ENCODE measurements at places on chromosomes 7 and 10.

DNA sequence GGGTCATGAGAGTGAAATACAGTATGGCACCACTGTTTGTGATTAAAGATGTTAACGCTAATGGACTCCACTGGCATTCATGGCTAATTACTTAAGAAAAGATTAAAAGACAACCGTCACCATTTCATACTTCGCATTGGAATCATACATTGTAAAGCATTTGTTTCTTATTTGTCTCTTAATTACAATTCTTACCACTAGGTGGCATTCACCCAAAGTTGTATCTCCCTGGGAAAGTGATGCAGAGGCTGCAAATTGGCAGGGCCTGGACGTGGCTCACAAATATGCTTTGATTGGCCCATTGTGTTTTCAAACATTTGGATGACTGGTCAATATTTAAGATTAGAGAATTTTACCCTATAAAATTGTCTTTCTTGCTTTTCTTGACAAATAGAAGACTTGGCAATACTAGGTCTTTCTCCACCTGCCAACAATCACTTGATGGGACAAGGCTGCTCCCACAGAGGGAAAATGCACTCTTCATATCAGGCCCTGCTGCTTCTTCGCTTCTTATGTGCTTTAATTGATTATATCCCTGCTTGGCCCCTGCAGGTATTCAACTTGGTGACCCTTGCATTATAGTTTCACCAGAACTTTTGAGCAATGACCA lies 72.1 kb upstream of the STARD3NL start:
- DNase-seq = no peak

DNA sequence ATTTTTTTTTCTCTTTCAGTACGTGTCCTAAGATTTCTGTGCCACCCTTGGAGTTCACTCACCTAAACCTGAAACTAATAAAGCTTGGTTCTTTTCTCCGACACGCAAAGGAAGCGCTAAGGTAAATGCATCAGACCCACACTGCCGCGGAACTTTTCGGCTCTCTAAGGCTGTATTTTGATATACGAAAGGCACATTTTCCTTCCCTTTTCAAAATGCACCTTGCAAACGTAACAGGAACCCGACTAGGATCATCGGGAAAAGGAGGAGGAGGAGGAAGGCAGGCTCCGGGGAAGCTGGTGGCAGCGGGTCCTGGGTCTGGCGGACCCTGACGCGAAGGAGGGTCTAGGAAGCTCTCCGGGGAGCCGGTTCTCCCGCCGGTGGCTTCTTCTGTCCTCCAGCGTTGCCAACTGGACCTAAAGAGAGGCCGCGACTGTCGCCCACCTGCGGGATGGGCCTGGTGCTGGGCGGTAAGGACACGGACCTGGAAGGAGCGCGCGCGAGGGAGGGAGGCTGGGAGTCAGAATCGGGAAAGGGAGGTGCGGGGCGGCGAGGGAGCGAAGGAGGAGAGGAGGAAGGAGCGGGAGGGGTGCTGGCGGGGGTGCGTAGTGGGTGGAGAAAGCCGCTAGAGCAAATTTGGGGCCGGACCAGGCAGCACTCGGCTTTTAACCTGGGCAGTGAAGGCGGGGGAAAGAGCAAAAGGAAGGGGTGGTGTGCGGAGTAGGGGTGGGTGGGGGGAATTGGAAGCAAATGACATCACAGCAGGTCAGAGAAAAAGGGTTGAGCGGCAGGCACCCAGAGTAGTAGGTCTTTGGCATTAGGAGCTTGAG lies at the start of gene CFTR:
Gene CFTR (plus strand): TSS at position 801 of the 830 bp plus-strand sequence. CDS start 70 bp downstream, outside the sequence.
- no peak for DNase-seq

DNA sequence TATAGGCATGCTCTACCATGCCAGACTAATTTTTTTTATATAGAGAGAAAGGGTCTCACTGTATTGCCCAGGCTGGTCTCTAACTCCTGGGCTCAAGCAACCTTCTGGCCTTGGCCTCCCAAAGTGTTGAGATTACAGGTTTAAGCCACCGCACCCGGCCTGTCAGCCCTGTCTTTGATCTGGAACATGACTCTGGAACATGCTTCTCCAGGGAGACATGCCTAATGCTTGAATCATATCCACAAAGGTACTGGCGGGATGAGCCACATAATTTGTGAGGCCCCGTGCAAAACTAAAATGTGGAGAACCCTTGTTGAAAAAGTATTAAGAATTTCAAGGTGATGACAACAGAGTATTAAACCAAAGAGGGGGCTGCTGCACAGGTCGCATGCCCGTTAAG lies 282.8 kb downstream of the ARHGAP12 start:
- DNase-seq = no peak

- DNase-seq = no peak
Observed at GRCh38 chr7:7696458-7697119, 21.8 kb downstream of the RPA3 start.

- no peak for DNase-seq
Observed at GRCh38 chr10:13924040-13924725, 337.4 kb downstream of the PRPF18 start.

- DNase-seq = no peak
Observed at GRCh38 chr10:104099269-104099668, 13.6 kb upstream of the COL17A1 start.

GRCh38 chr7:33979300-33979806 lies 74.0 kb downstream of the BMPER start:
- DNase-seq = no peak

DNA sequence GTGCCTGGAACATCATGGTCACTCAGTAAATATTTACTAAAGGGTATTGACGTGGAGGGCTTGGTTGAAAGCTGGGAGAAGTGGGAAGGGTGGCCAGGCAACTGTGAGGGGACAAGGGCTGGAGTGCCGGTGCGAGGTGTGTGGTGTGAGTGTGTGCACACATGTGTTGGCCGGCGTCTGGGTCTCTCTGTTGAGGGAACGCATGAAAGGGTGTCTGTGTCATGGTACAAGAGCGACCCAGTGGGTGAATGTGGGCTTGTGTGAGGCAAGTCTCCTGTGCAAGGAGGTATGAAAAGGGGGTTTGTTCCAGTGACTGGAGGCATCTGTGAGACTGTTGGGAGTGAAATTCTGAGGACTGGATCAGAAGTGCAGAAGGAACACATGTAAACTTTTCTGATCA lies 29.4 kb upstream of the UCMA start:
- DNase-seq = no peak

- DNase-seq = no peak
Observed at GRCh38 chr10:89078724-89079672, 88.4 kb downstream of the FAS start.

DNA sequence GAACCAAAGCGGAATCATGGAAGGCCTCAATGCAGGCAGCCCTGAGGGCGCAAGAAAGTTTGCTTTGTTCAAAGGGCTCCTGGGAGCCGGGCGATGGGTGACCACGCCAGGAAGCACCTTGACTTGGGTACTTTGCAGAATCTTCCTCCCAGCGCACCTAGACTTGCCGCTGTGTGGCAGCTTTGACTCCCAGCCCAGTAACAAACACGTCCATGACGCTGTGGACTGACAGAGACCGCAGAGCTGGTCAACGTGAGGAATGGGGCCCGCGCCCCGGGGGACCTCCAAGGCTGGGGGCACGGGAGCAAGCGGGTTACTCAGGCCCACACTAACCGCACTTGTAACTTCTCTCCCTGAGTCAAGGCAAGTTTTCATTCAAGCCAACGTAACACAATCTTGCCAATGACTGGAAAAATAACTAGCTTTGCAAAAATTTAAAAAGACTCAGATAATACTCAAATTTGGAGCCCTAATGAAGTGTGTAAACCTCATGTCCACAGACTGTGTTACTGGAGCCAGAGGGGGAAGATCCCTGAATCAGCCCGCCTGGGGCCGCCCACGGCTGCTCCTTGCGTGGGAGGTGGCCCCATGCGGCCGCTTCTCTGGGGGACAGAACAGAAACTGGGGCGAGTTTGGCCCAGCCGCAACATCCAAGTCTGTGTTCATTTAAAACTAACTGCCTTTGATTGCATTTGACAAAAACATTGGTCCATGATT lies 130.8 kb downstream of the DNAJB6 start:
- DNase-seq = no peak

- DNase-seq = no peak
Observed at GRCh38 chr7:20176578-20177242, 40.5 kb downstream of the MACC1 start.

- no peak for DNase-seq
Observed at GRCh38 chr10:89563861-89564478, 28.6 kb upstream of the SLC16A12 start.

DNA sequence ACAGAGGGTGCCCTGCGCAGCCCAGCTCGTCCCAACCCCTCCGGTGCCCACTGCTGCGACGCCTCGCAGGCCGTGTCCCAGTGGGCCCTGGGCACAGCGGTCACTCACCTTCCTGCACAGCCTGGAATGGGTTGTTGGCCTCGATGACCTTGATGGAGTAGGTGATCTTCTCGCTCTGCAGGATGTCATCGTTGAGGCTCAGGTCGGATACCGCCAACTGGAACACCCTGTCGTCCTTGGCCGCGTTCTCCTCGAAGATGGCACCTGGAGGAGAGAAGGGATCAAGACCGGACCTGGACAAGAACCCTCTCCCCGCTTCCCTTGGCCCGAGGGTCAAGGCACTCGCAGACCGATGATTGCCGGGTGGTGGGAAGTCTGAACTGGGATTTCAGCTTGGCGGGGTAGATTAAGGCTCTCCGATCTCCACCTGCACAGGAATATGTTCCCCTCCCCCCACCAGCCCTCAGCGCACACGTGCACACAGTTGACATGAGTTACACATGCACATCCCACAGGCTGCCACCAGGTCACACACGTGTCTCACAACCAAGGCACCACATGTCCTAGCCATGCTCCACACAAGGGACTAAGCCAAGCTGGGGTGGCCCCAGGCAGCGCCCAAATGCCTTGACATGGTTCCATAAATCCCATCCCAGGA lies 2.6 kb downstream of the GRID1 start:
- no peak for DNase-seq

DNA sequence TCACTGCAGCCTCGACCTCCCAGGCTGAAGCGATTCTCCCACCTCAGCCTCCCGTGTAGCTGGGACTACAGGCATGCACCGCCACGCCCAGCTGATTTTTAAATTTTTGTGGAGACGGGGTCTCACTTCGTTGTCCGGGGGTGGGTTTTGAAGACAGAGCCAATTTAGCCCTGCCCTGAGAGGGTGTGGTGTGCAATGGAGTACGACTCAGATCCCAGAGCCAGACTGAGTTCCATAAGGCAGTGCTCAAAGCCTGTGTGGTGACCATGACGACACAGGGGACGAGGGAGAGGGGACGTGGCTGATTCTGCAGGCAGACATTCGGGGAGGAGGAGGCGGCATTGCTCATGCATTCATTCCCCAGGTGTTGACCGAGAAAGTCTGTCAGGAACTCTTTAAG lies 72.1 kb downstream of the ZMIZ1 start:
- DNase-seq = no peak

DNA sequence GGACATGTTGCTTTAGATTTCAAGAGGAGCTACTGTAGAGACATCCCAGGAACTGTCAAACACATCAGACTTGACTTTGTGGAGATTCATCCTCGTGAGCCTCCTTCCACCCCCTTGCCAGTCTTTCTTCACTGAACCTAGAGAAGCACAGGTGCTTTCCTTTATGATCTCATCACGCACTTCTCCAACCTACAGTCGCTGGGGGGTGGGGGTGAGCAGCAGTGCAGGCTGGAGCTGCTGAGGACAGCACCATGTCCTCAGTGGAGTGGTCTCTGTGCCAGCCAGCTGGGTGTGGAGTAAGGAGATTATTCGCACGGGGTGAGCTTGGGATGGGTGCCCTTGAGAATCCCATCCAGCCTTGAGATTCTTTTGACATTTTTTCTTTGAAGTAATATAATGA lies 88.1 kb downstream of the VOPP1 start:
- DNase-seq = no peak

DNA sequence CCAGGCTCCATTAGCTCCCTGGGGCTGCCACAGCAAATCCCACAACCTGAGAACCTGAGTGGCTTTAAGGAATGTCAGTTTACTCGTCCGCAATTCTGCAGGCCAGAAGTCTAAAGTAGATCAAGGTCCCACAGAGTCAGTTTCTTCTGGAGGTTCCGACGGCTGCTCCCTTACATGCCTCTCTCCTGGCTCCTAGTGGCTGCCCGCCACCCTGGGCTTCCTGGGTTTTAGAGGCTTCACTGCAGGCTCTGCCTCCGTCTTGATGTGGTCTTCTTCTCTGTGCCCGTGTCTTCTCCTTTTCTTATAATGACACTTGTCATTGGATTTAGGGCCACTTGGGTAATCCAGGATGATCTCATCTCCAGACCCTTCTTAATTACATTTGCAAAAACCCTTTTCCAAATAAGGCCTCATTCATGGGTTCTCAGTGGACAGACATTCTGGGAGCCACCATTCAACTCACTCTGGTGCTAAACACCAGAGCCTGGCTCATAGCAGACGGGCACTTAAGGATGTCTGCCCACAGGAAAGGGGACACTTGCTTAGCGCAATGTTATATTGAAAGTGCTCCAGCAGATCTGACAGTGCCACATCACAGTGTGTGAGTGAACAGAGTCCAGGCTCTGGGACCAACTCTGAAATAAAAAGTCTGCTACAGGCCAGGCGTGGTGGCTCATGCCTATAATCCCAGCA lies 77.6 kb downstream of the VWC2 start:
- DNase-seq = no peak

DNA sequence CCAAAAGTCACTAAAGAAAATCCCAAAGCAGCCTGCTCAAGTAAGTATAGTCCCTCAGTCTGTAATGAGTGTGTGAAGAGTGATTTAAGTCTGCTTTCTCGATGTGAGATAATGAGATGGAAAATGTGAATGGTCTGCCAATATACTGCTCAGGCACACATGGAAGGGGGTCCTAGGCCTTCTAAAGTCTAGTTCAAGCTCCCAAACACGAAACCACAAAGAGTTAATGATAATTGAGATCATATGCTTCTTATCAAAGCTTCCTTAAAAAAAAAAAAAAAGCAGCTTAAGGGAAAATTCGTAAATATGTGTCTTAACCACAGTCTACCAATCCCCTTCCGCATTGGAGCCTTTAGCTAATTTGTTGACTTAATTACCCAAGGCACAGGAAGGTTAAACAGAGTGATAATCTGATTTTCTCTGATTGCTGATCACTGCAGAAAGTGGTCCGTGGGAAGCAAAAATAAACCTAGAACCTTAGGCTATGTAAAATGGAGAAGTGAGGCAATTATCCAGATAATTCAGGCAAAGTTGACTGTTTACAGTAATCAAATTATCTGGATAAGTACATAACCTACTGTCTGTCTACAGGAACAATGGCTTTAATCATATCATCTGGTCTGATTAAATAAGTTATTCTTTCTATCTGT lies 172.9 kb downstream of the MBL2 start:
- DNase-seq = no peak

DNA sequence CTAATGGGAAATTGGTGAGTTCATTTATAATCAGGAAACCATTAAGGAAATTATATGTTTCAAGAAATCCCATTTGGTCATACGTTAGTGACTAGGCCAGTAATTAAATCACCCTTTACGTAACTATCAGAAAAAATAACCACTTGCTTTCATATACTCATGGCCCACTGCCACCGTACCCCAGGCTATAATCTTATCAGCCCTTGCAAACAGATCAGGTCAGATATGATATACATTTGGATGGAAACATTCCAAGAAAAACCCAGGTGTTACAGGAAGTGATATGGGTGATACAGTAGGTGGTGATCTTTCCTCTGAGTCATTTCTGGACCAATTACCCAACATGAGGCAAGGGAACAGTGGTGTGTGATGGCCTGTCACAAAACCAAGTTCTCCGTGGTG lies 481.0 kb upstream of the SEMA3A start:
- DNase-seq = no peak

GRCh38 chr10:10010397-10010796 lies 1007.3 kb upstream of the CELF2 start:
- no peak for DNase-seq
